ENCODE measurements at places on chromosomes 4 and X.

DNA sequence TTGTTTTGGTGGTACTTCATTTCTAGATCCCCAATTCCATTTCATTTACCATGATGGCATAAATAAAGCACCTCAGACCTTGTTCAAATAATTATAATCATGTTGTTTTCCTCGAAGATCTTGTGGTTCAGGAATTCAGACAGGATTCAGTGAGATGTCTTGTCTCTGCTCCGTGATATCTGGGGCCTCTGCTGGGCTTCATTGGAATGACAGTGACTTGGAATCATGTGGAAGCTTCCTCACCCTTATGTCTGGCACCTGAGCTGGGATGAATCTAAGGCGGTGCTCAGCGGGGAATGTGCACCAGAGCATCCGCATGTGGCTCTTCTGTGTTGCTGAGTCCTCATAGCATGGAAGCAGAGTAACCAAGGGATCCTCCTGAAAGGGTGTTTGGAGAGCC, 132.2 kb downstream of the VEGFC start:
- no peak overlapping the region for H3K4me3 ChIP-seq
- DNase-seq = no peak
- H3K4me1 ChIP-seq = no peaks in the 10 kb centered on the region
- no peaks in the 10 kb centered on the region for H3K27me3 ChIP-seq
- H3K27ac ChIP-seq = no peak overlapping the region

DNA sequence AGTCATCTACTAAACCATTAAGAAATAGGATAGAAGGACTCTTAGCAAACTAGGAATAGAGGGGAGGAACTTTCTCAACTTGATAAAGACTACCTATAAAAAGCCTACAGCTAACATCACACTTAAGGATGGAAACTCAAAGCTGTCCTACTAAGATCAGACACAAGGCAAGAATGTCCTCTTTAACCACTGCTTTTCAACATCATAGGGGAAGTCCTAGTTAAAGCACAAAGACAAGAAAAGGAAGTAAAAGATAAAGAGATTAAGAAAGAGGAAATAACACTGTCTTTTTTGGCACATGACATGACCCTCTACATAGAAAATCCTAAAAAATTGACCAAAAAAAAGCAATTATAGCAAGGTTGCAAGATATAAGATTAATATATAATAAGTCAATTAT, 136.6 kb downstream of the FBXW7 start:
- DNase-seq = peak; percentile 27
- no peaks in the 10 kb centered on the region for H3K27me3 ChIP-seq

- H3K4me1 ChIP-seq = no peaks in the 10 kb centered on the region
- no peaks in the 10 kb centered on the region for H3K27me3 ChIP-seq
- H3K4me3 ChIP-seq = no peak overlapping the region
- H3K36me3 ChIP-seq = no peaks in the 10 kb centered on the region
These were observed 44.4 kb upstream of the STAG2 start for GRCh38 chrX:123917069-123917468.

DNA sequence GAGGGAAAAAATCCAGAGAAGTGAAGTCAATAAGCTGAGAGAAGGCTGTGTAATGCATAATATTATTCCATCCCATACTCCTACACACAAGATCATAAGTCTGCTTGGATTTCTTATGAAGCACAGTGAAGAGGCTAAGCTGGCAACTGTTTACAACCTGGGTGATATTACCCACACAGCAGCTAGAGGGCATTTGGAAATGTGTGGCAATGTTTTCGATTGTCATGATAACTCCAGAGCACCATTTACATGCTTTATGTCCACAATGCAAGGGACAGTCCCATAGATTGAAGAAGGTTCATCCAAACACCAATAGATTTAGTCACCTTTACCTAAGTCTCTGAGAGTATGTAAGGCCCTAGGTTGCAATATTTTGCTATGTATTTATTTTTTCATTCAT, 412.2 kb downstream of the PPP3CA start:
- no peak overlapping the region for H3K27ac ChIP-seq
- H3K4me1 ChIP-seq = no peaks in the 10 kb centered on the region
- H3K36me3 ChIP-seq = no peaks in the 10 kb centered on the region
- no peak for DNase-seq
- H3K4me3 ChIP-seq = no peak overlapping the region

DNA sequence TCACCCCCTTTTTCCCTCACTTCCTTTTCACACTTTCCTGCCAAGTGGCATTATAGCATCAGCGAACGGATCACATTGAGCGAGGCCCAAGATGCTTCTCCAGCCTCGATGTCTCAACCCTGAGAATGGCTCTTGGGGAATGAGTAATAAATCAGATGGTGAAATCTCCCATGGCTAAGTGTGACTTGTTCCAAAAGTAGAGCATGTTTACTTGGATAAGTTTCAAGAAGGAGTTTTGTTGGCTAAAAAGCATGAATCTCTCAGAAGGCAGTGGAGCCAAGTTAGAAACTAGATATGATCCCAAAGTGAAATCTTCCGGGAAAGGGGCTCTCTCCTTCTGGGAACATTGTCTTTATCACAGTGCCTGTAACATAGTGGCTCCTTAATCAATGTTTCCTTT, 316.3 kb downstream of the CAMK2D start:
- no peak overlapping the region for H3K27ac ChIP-seq
- H3K4me3 ChIP-seq = no peak overlapping the region
- peaks cover 5% of the 10 kb centered on the region for H3K27me3 ChIP-seq
- DNase-seq = no peak

DNA sequence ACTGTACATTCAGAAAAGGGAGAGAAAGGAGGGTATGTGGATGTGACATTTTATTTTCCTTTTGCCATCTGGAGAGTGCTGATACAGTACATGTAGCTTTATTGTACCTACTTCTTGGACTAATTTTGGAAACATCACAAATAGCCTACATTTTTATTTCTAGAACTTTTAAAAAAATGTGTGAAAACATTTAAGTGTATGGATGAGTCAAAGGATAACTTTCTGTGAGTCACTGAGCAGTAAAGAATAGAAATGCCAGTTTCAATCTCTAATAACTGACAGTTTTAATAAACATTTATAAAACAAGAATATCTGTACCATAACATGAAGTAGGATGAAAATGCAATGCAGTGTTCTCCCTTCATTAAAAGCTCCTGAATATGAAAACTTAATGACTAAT, 374.4 kb upstream of the NWD2 start:
- no peak for DNase-seq
- H3K27me3 ChIP-seq = no peaks in the 10 kb centered on the region
- no peaks in the 10 kb centered on the region for H3K36me3 ChIP-seq

DNA sequence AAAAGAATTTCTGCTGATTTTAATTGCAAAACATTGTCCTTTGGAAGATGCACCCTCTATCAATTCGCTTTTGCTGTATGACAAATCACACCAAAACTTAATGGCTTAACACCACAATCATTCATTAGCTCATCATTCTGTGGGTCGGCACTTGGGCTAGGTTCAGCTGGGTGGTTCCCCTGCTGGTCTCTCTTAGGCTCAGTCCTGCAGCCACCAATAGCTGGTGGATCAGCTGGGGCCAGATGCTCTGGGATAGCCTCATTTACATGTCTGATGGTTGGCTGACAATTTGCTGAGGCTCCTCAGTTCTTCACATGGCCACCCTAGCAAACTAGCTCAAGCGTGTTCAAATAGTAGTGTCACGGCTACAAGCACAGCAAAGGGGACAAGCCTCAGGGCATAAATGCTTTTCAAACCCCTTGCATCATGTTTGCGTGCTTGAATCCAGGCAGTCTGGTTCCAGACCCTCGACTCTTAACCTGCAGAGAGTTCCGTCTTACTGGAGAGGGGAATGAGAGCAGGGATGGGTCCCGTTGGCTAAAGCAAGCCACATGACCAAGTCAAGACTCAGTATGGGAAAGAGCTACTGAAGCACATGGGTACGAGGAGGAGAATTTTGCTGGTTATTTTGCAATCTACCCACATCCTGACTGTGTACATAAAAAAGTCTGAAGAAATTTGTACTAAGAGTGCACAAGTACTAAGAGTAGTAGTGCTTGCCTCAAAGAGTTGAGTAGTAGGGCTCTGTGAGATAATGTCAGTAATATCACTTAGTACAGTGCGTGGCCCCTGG, 7.5 kb upstream of the ACSL1 start:
- no peak overlapping the region for H3K4me3 ChIP-seq
- H3K36me3 ChIP-seq = no peaks in the 10 kb centered on the region
- DNase-seq = no peak
- no peaks in the 10 kb centered on the region for H3K4me1 ChIP-seq
- no peaks in the 10 kb centered on the region for H3K27me3 ChIP-seq

DNA sequence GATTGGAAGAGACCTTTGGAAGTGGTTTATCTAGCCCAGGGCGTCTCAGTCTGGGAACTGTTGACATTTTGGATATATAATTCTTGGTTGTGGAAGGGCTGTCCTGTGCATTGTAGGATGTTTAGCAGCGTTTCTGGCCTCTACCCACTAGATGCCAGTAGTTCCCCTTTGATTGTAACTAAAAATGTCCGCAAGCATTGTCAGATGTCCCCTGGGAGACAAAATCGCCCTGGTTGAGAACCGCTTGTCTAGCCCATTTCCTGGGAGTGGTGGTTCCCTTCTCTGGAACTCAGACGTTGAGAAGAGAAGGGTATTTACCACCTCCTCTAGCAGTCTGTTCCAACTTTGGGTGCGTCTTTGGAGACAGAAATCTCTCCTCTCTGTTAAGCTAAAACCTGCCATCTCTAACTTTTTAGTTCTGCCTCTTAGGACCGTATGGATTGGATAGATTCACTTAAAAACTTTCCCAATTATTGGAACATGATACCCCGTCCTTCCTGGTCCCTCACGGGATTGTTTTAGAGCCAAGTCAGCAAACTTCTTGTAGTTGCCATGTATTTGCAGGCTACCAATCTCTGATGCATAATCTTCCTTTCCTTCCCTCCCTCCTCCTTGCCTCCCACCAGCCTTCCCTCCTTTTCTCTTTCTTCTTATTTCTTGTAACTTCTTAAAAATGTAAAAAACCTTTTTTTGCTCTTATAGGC, 13.9 kb downstream of the TMEM165 start:
- peaks cover 25% of the 10 kb centered on the region for H3K4me1 ChIP-seq
- H3K36me3 ChIP-seq = no peaks in the 10 kb centered on the region
- H3K27me3 ChIP-seq = no peaks in the 10 kb centered on the region
- peak overlapping the region; percentile 87 for H3K27ac ChIP-seq

DNA sequence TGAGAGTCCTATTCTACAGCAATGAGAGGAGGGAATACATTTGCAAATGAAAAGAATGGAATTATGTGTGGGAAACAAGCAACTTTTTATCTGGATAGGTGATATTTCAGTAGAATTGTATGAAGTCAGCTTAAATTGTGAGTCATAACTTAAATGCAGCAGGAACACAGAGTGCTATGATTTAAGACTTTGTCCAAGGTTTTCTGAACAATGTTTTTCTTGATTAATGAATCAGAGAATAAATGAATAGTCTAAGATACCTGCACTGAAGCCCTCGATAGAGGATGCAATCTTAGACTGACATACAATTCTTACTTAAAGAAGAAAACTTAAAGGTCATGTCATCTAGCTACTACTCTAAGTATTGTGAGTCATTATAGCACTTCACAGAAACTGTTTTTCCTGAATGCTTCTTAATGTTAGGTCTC, 8.0 kb downstream of the ARHGEF38 start:
- H3K4me1 ChIP-seq = no peaks in the 10 kb centered on the region
- DNase-seq = no peak
- no peaks in the 10 kb centered on the region for H3K36me3 ChIP-seq
- peaks cover 10% of the 10 kb centered on the region for H3K27me3 ChIP-seq
- H3K27ac ChIP-seq = no peak overlapping the region

DNA sequence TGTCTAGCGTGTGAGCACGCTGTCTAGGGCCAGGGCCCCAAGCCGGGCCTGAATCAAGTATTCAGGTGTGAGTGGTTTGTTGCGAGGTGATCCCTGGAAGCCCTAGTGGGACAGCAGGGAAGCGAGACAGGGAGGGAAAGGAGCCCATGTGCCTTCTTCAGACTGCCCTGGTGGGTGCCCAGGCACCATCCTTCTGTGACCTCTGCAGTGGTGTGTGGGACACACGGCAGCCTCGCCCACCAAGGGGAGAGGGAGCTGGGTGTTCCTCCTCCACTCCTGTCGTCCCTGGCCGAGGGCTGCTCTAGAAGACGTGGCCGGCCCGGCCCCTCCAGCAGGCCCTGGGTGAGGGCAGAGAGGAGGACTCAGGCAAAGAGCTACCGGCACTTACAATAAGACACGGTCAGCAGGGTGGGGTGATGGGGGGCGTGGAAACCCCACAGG, 47.4 kb downstream of the HTRA3 start:
- no peaks in the 10 kb centered on the region for H3K27me3 ChIP-seq
- H3K4me3 ChIP-seq = no peak overlapping the region
- H3K36me3 ChIP-seq = peaks cover 23% of the 10 kb centered on the region
- H3K4me1 ChIP-seq = no peaks in the 10 kb centered on the region
- DNase-seq = no peak

GRCh38 chrX:53186351-53186750, 38.7 kb downstream of the KDM5C start:
- H3K27ac ChIP-seq = no peak overlapping the region
- no peaks in the 10 kb centered on the region for H3K36me3 ChIP-seq
- H3K4me1 ChIP-seq = no peaks in the 10 kb centered on the region

DNA sequence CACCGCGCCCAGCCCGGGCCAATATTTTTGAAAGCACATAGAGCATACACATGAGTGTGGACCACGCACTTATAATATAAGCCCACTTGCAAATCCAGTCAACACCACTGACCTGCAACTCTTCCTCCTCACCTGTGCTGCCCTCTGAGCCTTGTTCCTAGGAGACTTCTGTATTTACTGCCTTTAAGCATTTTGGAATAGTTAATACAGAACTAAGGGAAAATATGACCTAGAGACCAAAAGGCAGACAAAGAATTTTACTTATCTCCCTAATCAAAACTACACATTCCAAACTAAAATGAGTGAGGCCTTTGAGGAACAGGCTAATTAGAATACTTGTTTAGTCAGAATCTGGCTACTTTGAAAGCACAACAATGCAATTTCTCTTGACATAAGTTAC, 89.1 kb downstream of the RELL1 start:
- no peak overlapping the region for H3K4me3 ChIP-seq
- H3K4me1 ChIP-seq = no peaks in the 10 kb centered on the region
- H3K27me3 ChIP-seq = no peaks in the 10 kb centered on the region
- no peak for DNase-seq

- no peaks in the 10 kb centered on the region for H3K4me1 ChIP-seq
- no peak overlapping the region for H3K27ac ChIP-seq
- H3K4me3 ChIP-seq = no peak overlapping the region
- no peaks in the 10 kb centered on the region for H3K27me3 ChIP-seq
- H3K36me3 ChIP-seq = peaks cover 15% of the 10 kb centered on the region
These were observed 44.8 kb upstream of the NUDT6 start for GRCh38 chr4:122967231-122967630.

- H3K4me1 ChIP-seq = peaks cover 16% of the 10 kb centered on the region
- H3K36me3 ChIP-seq = no peaks in the 10 kb centered on the region
- H3K4me3 ChIP-seq = peak overlapping the region; percentile 77
- no peaks in the 10 kb centered on the region for H3K27me3 ChIP-seq
- DNase-seq = no peak
- H3K27ac ChIP-seq = no peak overlapping the region
These were observed 29.1 kb upstream of the BCORL1 start for GRCh38 chrX:129953334-129953648.

Measured in naive B cell (primary cell).